ENCODE measurements at places on chromosomes 1 and 21. TPM values are rescaled to one million over a fixed set of nuclear protein-coding genes. Genes with fewer than 3 reads are reported as not detected.

DNA sequence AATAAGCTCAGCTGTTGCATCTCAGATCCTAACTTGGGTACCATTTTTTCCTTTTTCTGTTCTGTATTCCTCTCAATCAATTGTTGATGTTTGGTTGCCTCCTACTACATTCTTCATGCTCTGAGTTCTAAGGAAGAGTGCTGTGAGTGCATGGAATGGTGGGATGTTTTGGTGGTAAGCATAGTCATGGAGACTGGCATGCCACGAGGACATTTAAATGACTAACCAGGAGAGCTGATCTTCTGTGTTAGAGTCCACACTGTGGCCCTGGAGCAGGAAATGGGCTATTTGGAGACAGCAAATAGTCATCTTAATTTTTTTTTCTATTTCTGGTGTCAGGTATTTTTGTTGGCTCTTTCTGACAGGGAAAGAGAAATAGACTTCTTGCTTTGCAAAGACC is 69.5 kb upstream of the HSD17B7 start:
- DNase-seq: no peak

WDR77 gene
- 68.4 TPM for total RNA-seq

GRCh38 chr21:29085106-29085752 is 11.8 kb upstream of the CCT8 start:
- no peak for DNase-seq

OLIG2 gene
- total RNA-seq: not detected

CSF3R gene
- 4.8 TPM for total RNA-seq

DNA sequence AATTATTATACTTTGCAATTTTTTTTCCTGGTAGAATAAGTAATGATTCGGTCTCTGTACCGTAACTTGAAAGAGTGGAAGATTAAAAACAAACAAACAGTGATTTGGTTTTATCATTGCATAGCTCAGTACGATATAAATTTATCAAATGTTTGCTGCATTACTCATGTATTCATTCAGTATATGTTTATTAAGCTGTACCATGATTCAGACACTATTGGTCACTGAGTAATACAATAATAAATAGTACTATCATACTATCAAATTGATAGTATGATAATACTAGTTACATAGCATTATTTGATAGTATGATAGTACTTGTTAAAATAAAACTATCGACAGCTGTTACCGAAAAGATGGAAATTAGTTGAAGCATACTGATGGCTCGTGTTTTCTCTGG is 12.1 kb downstream of the CENPF start:
- no peak for DNase-seq

GRCh38 chr1:92509619-92510018 is 22.9 kb upstream of the GFI1 start:
- DNase-seq: no peak

GRCh38 chr1:156544592-156545102 is 27.7 kb downstream of the IQGAP3 start:
- no peak for DNase-seq

DNA sequence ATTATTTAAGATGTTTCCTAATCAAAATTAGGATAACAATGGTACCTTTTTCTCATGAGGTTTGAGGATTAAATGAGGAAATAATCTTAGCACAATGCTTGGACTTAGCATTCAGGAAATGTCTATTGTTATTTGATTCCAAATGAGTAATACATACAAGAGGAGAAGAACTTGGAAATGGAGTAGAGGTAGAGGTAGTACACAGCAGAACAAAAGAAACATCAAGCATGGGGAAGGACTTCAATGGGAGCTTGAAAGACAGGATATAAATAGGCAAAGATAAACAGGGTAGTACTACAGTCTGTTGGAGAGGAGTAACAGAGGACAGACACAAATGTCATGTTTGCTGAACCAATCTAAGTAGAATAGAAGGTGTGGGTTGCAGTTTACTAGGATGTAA is 59.5 kb upstream of the RGS2 start:
- no peak for DNase-seq

DNA sequence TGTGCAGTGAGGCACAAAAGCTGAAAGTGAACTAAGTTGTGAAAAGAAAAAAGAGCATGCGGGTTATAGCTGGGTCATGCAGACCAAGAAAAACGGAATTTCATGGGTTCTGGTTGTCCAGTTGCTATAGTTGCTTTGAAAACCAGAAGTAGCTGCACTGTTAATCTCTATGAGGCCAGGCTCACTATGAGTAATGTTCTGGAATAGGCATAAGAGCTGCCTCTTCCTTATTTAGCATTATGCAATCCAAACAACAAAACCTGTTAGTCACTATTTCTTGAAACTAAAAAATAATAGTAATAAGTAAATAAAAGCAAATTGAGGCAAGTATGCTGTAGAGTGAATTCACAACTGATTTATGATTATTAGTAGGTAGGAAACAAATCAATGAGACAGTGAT is 1383.7 kb downstream of the MRPL39 start:
- no peak for DNase-seq

NR1I3 gene
- not detected for total RNA-seq

DNA sequence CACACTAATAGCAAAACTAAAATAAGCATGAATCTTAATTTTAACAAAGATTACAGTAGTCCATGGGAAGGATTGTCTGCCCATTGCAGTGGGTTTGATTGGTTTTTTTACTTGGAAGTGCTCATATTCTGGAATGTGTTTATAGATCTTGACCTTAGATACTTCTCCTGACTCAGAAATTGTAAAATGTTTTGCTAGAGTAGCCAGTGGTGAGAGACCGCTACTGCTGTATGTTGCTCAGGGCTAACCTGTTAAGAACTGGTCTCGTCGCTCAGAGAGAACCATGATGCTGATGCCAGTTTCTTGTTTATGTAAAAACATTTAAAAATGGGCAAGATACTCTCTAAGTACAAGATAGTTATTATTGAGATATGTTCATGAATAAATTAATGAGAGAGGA is 99.9 kb downstream of the ROR1 start:
- no peak for DNase-seq

GRCh38 chr21:34887105-34887442 is 162.0 kb downstream of the RUNX1 start:
- no peak for DNase-seq

- DNase-seq: peak; percentile 49
Measured at GRCh38 chr1:45299981-45300668, 26.6 kb upstream of the HPDL start.

ZNF691 gene
- total RNA-seq: 13.4 TPM

- DNase-seq: no peak
Measured at GRCh38 chr21:28138272-28138671, 854.4 kb downstream of the LTN1 start.

DNA sequence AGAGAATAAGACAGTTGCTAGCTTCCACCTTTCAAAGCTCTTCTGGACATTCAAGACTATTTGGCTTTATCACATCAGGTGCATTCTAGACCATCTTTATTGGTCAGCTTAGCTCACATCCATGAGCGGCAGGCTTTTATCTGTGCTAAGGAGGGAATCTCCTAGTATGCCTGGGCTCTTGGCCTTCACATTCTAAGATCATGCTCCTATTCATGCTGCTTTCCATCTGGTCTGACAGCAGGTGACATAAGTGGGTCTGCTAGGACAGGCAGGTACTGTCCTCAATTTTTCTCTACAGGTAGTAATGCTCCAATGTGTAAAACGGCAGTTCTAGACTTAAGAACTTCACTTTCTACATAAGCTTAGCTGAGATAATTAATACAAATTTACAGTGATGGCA is 39.2 kb upstream of the ADAMTS1 start:
- no peak for DNase-seq

DNA sequence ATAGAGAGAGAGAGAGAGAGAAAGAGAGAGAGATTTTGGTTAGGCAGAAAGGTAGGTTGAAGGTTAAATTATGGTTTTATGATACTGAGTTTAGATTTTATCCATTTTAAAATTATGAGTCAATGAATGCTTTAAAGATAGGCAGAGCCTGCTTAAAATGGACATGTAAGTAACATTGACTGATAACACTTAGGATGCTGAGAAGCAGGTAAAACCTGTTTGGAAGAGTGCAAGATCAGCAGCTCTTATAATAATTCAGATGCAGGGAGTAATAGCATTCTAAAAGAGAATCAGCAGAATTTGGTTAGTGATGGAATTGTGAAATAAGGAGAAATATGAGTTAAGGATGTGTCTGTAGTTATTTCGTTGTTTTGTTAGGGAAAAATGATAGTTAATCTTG is 446.6 kb downstream of the PLA2G4A start:
- no peak for DNase-seq

- no peak for DNase-seq
Measured at GRCh38 chr1:78497201-78497600, 6.4 kb downstream of the PTGFR start.

OR2M7 gene
- total RNA-seq: not detected

CELA3B gene
- total RNA-seq: 15.4 TPM

- DNase-seq: no peak
Measured at GRCh38 chr1:62301726-62302390, 17.4 kb downstream of the KANK4 start.

DNA sequence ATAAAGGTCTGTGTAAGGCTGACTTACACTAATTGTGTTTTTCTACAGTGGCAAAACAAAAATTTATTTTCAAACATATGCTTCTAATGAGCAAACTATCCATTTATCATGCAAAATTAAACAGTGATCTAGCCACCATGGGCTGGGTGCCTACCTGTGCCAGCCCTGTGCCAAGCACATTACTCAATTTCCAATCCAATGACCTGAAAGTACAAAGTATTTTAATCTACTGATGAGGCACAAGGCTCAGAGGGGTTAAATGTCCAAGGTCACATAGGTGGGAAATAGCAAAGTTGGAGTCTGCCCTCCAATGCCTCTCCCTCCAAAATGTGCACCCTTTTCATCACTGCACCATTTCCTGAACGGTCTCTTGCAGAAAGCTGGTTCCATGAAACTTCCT is 279.1 kb upstream of the FMN2 start:
- no peak for DNase-seq

GRCh38 chr1:36112823-36113222 is 12.2 kb downstream of the COL8A2 start:
- no peak for DNase-seq

DNA sequence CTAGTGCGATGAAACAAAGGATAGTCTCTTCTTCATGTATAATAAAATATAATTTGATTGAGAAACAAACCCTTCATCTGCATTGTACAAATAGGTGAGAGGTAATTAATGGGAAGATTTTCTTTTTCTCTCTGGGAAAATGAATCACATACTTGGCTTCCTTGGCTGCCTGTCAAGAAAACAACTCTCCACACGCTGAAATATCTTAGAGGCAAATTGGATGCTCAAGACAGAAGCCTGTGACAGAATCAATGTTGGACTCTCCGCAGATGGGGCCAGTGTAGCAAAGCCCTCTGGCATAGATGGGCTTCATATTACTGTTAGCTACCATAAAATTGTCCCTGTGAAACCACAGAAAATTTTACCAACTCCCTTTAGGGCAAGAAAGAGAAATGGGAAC is 186.6 kb downstream of the GRIK1 start:
- DNase-seq: no peak

GRCh38 chr21:41616031-41616591 is 108.2 kb upstream of the TMPRSS2 start:
- no peak for DNase-seq

RPE65 gene
- not detected for total RNA-seq

MTARC2 gene
- 12.8 TPM for total RNA-seq

BMP8A gene
- total RNA-seq: 6.9 TPM

MEX3A gene
- total RNA-seq: 12.4 TPM

TMEM125 gene
- 3.0 TPM for total RNA-seq

DNA sequence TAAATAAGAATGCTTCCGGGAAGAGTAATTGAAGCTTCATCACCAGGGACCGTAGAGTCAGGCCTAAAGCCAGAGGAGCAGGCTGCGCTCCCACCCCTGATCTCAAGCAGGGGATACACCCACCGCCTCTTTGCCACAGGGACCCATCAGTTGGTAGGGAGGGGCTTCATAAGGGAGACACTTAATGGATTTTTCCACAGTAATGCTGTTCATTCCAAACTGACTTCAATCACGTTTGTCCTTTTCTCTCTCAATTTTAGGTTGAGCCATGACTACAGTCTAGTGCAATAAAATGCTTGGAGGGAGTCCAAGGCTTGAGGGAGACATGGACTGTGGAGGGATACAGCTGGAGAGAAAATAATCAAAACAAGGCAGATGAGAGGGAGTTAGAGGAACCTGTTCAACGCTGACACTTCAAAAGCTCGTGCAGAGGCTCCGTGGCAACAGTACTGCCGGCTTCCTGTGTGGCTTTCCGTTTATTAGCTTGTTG is 111.5 kb downstream of the SEC16B start:
- peak; percentile 17 for DNase-seq

LCE1D gene
- not detected for total RNA-seq

TEDDM1 gene
- not detected for total RNA-seq

- DNase-seq: no peak
Measured at GRCh38 chr1:8031176-8031785, 5.2 kb upstream of the ERRFI1 start.

GRCh38 chr1:85332575-85332974 is 56.1 kb upstream of the BCL10 start:
- no peak for DNase-seq

S100A1 gene
- 77.2 TPM for total RNA-seq

BATF3 gene
- total RNA-seq: 0.71 TPM

DNA sequence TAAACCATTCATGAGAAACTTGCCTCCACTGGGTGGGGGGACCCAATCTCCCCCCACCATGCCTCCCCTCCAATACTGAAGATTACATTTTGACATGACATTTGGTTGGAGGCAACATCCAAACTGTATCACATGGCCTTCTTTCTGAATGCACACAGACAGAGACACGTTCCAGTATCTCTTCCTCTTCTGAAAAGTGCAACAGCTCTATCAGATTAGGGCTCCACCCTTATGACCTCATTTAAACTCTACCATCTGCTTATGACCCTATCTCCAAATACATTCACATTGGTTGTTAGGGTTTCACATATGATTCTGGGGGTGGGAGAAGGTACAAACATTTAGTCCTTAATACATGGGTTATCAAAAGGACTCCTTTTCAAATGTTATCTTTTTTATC is 481.8 kb upstream of the NFIA start:
- no peak for DNase-seq

DNA sequence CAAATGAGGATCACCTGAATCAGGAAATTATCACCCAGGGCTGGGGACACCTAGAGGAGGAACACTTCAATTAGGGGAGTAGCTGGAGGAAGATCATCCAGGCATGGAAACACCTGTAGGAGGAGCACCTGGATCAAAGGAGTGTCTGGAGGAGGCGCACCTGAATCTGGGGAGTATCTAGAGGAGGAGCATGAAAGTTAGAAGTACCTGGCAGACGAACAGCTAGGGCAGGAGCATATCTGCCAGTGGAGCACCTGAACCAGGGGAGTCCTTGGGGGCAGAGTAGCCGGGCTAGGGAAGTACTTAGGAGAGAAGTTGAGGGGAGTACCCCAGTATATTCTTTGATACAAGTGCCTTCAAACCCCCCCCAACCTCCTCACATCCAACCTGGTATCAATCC is 1.3 kb downstream of the C1orf210 start:
- DNase-seq: no peak

DNA sequence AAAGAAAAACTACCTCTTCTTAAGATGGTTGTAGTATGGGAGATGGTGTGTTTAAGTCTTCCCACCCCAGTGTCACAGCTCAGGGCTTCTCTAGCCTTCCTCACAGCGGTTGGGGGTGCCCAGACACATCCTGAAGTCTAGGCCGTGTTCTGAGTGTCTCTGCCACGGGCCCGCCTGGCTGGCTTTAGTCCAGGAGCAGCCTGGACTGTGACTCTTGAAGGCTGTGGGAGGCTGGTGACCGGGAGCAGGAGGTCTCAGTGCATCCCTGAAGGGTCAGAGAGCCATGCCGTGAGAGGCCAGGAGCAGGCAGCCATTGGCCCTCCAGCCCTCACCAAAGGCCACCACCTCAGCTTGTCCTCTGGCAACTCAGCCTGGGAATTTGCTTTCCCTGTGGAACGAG is 4.5 kb downstream of the EPHX1 start:
- no peak for DNase-seq

GRCh38 chr1:155012026-155012546 is 9.5 kb downstream of the ZBTB7B start:
- DNase-seq: peak; percentile 86

IL20 gene
- total RNA-seq: 2.6 TPM
